ENCODE measurements at places on chromosomes 6 and 20.

DNA sequence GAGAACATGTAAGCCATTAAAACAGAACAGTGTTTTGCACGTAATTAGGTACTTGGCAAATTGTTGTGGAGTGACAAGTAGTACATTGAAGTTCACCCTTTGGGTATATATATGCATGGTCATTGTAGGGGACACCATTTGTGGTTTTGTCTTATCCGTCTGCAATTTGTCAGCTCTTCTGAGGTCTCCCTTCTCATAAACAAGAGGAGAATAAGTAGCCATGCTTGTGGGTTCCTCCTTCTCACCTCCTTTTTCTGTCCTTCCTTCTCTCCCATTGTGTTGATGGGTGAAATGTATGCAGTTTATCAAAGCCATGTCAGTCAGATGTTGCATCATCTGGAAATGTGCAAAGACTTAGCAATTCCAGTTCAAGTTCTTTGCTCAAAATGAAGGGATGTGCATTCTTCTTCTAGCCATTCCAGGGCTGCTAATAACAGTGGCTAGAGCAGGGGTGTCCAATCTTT is 70.9 kb downstream of the QKI start:
- peak; percentile 36 for DNase-seq

DNA sequence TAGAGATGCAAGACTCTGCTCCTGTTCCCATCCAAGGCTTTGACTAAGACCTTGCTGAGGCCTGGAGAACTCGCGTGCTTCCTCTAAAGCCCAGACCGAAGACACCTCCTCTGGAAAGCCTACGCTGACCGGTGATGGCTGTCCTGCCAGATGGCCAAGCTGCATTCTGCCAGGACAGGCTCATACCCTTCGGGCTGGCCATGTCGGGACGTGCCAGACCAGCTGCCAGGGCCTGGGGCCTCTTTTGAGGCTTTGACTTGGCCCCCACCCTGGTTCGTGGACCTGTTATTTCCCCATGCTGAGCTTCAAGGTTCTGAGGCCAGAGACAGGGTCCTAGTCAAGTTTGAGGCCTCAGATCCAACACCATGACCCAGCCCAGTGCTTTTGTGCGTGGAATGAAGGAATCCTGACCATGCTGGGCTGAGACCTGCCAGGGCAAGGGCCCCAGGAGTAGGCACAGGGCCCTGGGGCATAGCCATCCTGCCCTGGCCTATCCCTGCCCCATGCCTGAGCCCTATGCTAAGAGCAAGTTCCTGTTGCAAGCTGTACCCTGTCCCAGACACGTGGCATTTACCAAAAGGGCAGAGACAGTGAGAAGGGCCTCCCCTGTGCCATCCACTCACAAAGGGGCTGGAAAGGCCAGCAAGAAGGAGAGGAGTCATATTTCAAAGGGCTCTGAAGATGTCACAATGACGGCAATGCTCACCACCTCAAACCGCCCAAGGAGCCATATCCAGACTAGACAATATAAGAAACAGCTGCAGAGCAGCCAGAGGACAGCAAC is 42.8 kb downstream of the MRPL14 start:
- DNase-seq, result peak; percentile 68

DNA sequence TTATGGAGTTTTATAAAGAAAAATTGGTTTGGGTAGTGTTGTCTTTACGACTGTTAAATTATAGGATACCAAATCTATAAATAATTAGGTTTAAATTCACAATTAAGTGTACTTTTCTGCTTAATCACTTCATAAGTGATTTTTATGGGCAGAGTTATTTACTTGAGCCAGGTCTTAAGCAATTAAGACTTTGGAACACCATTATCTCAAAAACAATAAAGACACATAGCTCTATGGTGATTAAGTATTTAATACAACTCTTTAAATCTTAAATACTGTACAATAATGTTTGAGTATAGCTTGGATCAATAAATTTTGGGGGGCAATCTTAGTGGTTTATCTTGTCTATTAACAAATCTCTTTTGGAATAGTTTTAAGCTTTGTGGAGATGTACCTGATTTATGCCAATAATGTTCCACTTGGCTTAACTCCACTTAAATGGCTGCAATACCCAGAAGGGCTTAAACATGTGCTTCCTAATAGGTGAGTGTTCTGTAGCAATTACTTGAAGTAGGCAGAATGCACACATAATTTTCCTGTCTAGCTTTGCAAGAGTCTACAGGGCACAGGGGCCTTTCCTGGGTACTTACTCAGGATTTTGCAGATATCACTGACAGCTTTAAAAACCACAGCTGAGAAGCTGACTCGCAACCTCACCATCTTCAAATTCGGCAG is 7.5 kb downstream of the FERMT1 start:
- no peak for DNase-seq

DNA sequence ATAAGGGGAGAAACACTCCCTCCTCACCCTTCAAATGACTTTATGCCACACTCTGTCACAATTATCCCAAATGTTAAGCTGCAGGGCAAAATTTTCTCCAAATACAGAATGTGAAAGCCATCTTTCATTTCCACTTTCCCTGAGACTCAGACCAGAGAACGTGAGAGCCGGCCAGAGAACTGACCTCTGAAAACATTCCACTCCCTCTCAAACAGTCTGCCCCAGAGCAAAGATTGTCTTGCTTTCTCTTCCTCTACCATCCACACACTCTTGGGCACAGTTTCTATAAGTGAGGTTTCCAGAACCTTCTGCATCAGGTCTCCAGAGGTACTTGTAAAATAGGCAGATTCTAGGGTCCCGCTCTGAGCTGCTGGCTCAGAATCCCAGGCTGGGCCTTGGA is 278.1 kb downstream of the FRK start:
- no peak for DNase-seq

GRCh38 chr6:41040940-41041536 is 1.2 kb upstream of the TSPO2 start:
- DNase-seq, result no peak

DNA sequence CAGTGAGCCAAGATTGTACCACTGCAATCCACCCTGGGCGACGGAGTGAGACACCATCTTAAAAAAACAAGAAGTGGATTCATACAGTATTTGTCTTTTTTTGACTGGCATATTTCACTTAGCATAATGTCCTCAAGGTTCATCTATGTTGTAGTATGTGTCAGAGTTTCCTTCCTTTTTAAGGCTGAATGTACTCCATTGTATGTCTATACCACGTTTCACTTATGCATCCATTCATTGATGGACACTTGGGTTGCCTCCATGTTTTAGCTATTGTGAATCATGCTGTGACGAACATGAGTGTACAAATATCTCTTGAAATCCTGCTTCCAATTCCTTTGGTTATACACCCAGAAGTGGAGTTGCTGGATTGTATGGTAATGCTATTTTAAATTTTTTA is 28.9 kb upstream of the FAM83D start:
- DNase-seq, result no peak

- DNase-seq, result no peak
These were observed 17.0 kb downstream of the NFATC2 start for GRCh38 chr20:51525241-51526105.

- DNase-seq, result no peak
These were observed 124.0 kb downstream of the MMUT start for GRCh38 chr6:49339096-49339495.

- DNase-seq, result no peak
These were observed 6.4 kb downstream of the NHSL1 start for GRCh38 chr6:138492871-138493270.

GRCh38 chr6:42693725-42694323 is 28.6 kb downstream of the PRPH2 start:
- DNase-seq, result no peak

DNA sequence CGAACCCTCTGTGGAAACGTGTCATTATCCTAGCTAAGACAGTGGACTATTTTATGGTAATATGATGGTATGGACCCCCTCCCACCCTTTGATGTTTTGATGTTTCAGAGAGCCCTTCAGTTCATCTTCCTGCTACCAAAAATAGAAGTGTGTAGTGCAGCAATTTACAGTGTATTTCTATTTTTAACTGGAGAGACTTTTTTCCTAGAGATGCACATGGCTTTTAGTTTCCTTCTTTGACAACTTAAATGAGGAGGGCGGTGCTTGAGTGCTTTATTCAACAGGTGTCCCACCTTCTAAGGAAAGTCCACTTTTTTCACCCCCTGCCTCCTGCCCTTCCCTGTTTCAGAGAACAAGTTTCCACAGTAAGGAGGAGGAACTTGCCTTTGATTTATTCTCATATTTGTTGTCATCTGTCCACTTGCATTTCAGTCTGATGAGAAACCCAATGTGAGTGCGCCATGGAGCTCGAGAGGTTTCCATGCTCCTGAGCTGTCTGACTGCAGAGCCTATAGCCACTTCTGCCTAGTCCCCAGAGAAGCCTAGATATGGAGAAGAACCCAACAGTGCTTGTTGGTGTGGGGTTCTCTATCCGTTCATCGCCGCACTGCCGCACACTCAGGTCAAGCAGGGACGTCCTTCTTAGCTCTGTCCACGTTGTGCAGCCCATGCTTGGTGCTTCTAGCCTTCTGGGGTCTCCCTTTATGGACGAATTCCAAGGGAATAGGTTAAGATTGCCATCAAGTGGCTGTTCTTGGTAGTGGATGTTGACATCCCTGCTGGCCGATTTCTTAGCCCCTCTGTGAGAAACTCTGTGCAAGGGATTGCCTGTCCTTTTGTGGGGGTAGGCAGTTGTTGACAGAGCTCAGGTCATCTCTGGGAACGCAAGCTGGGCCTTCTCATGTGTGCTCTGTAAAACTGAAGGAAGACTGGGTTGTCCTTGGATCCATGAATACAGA is 144.2 kb downstream of the JARID2 start:
- DNase-seq, result peak; percentile 67

DNA sequence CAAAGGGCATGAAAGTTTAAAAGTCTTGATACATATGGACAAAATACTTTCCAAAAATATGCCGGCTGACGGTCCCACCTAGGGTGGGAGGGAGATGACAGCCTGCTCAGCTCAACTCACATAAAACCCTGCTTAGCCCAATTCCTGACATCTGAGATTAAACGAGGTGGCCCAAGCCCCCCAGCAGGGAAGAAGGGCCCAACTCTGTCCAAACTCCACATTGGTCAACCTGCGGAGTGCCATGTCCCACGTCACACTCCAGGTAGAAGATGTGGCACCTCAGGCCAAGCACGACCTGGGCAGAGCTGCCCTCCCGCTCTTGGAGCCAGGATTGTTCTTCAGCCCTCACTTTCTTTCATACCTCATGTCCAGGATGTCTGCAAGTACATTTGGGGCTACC is 48.2 kb downstream of the FGD2 start:
- no peak for DNase-seq

- no peak for DNase-seq
These were observed 62.4 kb upstream of the FERMT1 start for GRCh38 chr20:6185268-6185667.

DNA sequence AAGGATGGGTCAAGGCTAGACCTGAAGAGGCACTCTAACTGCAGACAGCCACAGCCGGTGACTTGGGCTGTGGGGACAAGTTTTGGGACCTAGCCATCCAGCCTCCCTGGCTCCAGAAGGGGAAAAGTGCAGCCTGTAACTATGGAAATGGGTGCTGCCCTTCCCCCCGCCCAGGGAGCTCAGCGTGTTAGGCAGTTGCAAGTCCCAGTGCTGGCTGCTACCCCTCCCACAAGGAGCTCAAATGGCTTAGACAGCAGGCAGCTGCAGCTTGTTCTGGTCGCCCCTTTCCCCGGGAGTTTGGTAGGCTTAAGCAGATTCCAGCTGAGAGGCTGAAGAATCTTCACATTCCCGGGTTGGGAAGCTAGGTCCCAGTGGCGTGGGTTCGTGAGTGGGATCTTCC is 162.6 kb downstream of the FAM83B start:
- DNase-seq, result no peak

DNA sequence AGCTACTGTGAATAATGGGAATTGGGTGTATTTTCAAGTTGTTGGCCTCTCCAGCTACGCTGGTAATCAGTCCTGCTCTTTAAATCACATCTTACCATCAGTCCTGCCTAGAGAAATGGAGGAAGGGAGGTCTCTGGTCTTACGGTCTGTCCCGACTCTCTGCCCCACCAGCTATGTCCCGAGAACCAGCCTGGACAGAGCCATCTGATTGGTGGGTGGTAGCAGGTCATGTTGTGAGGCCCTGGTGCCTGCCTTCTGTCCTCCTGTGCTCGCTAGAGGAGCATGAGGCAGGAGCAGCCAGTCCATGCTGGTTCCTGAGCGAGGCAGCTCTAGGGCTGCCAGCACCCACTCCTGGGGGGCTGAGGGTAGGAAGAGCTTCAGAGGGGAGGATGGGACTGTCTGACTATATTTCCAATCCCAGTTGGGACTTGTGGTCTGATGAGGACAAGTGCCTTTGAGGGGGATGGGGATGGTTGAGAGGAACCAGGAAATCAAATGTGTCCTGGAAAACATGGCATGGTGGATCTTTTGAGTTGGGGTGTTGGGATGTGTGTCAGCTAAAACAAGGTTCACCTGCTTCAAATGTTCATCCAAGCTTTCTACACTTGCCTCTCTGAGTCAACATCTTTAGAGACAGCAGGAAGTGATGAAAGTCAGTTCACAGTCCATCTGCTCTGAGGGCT is 33.0 kb downstream of the SYNJ2 start:
- DNase-seq, result peak; percentile 52

GRCh38 chr20:14525426-14525825 is 188.0 kb upstream of the FLRT3 start:
- no peak for DNase-seq

GRCh38 chr6:136117081-136117480 is 133.0 kb downstream of the MTFR2 start:
- DNase-seq, result no peak

GRCh38 chr6:90411292-90411781 is 114.7 kb upstream of the BACH2 start:
- DNase-seq, result no peak

GRCh38 chr6:1109134-1109533 is 202.8 kb upstream of the FOXQ1 start:
- no peak for DNase-seq

DNA sequence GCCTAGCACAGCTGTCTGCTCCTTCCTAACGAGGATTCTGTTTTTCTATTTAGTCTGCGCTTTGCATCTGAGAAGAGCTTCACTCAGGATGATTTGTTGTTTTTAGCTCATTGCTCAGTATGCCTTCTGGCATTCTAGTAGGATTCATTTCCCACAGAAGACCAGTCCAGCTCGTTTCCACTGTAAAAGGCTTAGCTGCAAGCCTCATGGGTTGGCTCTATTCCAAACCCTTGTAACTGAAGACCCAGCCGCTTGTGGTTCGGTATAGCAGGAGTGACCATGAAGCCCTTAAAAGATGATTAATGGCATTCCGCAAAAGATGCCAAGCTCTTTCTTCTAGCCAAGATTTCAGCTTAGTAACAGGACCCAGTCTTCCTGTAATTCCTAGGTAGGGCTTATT is 7.2 kb downstream of the ADGRF1 start:
- DNase-seq, result peak; percentile 87

DNA sequence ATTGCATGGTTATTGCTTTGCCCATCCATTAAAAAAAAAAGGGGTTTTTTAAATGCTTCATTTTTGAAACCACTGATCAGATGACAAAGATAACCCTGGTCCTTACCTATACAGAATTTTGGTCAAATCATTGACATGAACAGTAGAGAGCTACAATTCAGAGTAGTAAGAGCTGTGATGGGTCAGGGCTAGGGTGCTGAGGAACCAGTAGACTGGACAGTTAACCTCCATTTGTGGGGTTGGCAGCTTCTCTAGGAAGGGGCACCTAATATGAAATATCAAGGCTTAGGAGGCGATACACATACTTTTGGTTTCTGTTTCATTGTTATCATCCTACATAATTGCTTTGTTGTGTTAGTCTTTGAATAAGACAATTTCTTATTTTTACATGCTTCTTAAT is 55.1 kb downstream of the ORC3 start:
- no peak for DNase-seq

- DNase-seq, result no peak
These were observed 144.3 kb upstream of the ZNF184 start for GRCh38 chr6:27617046-27617687.
